CD4-positive, alpha-beta memory T cell (primary cell): ENCODE measurements at places on chromosomes 2 and 18.

GRCh38 chr2:61834893-61835292 lies 19.0 kb downstream of the FAM161A start:
- DNase-seq: no peak

DNA sequence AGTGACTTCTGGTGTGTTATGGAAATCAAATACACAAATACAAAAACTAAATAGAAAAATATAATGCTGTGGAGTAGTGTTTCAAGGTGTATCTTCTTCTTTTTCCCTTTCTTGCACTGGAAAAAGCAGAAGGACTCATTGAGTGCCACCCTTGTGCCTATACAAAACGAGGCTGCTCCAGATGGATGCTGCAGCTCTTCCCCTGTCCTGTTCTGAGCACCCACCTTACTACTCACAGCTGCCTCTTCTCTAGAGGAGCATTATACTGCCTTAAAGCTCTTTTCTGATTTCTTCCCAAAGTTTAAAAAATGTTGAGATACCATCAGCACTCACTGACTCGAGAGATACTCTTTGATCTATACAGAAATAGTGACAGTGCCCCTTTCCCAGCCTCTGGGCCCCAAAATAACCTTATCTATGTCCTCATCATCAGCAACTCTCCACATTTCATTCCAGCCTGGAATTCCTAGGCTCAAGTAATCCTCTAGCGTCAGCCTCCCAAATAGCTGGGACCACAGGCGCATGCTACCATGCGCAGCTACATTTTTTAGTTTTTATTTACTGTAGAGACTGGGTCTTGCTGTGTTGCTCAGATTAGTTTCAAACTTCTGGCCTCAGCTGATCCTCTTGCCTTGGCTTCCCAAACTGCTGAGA lies 1356.1 kb upstream of the NRXN1 start:
- DNase-seq: no peak

- DNase-seq: no peak
These were observed 49.5 kb downstream of the NDUFA10 start for GRCh38 chr2:239975665-239976064.

DNA sequence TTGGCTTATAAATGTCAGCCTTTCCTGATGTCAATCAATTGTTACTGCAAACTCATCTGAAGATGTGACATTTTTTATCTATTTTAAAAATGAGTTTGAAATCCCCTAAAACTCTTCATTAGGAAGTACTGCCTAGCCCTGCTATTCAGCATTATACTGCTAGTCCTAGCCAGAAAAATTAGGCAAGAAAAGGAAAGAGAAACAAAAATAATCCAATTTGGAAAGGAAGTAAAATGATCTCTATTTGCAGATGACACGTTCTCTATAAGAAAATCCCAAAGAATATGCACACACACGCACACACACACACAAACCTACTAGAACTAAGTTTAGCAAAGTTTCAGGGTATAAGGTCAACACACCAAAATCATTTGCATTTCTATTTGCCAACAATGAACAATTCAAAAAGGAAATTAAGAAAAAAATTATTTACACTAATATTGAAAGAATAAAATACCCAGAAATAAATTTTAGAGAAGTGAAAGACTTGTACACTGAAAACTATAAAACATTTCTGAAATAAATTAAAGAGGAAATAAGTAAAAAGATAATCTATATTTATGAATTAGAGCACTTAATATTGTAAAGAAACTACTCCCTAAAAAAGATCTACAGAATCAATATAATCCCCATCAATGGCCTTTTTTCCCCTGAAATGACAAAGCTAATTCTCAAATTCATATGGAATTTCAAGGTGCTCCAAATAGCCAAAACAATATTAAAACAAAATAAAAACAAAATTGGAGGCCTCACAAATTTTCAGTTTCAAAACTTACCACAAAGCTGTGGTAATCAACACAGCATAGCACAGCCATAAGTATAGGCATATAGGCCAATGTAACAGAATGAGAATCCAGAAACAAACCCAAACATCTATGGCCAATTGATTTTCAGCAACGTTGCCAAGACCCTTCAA lies 433.7 kb upstream of the TRIB2 start:
- DNase-seq: no peak

DNA sequence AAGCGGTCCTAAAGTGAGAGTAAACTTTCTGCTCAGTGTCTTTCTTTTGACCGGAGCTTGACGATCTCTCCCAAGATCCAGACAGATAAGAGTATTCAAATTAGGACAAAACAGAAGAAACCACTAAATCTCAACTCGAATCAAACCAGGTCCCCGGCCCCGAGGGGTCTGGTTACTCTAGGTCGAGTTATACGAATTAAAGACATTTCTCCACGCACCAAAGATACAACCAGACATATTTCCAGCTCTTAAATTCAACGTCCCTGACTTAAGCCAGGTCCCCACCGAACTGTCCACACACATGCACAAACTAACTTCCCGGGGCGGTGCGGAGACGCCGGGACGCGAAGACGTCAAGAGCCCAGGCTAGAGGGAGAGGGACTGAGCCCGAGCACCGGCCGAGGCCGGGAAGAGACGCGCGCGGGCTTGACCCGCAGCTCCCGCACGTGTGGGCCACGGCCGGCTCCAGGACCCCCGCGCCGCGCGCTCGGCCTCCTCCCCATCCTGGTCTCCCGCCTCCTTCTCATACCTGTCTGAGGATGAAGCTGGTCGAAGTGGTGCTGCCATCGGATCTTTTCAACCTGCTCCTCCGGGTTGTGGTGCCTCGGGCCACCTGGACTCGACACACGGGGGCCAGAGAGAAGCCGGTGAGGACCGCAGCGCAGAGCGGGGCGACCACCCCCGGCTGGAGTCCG lies 896 bp downstream of the CACNB4 start:
- DNase-seq: no peak

DNA sequence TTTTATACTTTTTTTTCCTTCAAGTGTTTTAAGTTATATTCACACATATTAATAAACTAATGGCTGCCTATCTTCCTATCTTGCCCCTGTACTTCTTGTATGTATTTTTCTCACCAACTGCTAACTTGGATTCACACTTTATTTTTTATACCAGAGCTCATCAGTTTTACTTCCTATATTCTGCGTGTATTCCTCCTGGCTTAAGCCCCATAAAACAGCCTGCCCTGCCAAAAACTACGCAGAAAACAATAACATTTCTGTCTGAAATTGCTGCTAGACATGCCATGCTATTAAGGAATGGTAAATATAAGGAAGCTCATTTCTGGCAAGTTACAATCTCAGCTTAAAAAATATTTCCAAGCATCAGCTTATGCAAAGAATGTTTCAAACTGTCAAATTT lies 172.3 kb downstream of the UBE2E3 start:
- DNase-seq: no peak

DNA sequence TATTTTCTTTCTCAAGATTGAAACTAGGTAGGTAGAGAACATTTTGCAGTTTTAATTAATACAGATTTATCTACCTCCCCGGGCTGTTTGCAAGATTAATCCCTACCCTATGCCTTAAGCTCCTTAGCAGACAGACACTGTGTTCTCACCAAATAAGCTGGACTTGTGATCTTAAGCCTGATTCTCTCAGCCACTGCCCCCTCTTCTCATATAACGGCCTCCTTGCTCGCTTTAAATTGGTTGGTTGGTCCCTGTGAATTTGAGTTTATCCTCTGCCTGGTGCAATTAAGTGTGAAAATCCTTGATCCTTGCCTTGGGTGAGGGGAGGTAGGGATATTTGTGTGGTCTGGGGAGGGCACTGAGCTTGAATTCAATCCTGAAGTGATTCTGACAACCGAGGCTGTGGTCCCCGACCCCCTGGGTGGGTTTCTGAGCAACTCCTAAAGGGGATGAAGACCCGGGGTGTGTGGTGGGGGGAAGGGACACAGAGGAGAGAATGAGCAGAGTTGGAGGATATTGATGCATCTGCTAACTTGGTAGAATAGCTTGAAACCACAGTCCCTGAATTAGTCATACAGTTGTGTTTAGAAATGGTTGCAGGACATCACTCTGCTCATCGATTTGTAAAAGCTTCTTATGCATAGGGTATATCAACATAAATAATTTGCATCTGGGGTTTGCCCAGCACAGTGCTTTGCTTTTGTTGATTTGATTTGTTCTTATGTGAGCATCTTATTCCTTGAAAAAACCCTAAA lies 36.9 kb upstream of the NCKAP5 start:
- DNase-seq: no peak

DNA sequence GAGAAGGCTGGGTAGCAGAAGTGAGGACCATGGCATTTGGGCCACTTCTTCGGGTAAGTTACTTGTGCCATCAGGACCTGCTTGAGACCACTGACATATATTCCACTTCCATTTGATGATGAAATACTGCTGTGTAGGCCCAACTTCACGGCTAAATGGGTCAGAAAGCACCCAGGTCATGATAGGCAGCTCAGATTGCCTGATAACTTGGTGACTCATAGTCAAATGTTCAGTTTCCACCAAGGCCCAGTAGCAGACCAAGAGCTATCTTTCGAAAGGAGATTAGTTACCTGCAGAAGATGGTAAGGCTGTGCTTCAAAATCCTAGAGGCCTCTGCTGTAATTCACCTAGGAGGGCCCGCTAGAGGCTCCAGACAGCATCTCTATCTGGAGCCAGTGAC lies 31.8 kb upstream of the MEX3C start:
- DNase-seq: no peak

- DNase-seq: no peak
These were observed 189.5 kb downstream of the DNAH7 start for GRCh38 chr2:195879153-195879552.

DNA sequence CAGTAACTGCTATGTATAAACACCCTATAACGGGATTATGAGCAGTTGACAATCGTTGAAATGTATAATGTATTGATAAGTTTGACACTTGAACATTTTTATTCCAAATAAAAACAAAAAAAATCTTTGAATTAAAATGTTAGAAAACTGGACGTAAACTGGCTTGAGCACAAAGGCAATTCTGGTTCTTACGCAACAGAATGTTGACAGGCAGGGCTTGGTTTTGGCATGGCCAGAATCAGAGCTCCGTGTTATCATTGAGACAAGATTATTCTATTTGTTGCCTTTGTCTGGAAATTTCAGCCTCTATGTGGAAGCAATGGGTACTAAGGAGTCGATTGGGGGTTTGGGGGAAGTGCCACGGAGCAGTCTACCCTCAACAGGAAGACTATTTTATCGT lies 1028.6 kb upstream of the ZEB2 start:
- DNase-seq: no peak

GRCh38 chr18:28151434-28151833 lies 25.5 kb downstream of the CDH2 start:
- no peak for DNase-seq

GRCh38 chr2:169761251-169761969 lies 27.8 kb downstream of the KLHL23 start:
- no peak for DNase-seq

- no peak for DNase-seq
These were observed 153.5 kb upstream of the FOSL2 start for GRCh38 chr2:28239207-28239606.

GRCh38 chr2:53655256-53655655 lies 112.3 kb upstream of the CHAC2 start:
- no peak for DNase-seq

DNA sequence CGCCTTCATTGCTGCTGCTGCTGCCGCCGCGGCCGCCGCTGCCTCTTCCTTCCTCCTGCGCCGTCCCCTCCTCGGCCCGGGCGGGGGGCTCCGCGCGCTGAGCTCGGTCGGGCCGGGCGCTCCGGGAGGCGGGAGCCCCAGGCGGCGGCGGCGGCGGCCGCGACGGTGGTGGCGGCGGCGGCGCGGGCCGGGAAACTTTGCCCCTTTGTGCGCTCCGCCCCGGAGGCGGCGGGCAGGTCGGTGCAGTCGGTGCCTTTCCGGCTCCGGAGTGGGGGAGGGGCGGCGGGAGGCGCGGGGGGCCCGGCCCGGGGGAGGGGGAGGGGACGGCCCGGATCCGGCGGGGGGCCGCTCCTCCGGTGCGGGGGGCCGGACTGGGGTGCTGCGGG lies 205 bp downstream of the TET3 start:
- DNase-seq: peak; percentile 77

DNA sequence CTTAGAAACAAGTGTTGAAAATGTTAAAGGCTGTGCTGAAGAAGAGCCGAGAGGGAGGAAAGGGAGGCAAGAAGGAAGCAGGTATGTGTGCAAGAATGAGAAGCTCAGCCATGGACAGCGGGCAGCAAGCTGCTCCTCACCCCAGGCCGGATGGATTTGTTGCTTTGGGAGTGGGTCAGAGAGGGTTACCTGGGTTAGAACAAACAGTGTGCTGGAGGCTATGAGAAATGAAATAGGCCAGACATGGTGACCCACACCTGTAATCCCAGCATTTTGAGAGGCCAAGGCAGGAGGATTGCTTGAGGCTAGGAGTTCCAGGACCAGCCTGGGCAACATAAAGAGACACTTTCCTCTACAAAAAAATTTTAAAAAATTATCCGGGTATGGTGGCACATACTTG lies 97.5 kb downstream of the TANC1 start:
- no peak for DNase-seq

DNA sequence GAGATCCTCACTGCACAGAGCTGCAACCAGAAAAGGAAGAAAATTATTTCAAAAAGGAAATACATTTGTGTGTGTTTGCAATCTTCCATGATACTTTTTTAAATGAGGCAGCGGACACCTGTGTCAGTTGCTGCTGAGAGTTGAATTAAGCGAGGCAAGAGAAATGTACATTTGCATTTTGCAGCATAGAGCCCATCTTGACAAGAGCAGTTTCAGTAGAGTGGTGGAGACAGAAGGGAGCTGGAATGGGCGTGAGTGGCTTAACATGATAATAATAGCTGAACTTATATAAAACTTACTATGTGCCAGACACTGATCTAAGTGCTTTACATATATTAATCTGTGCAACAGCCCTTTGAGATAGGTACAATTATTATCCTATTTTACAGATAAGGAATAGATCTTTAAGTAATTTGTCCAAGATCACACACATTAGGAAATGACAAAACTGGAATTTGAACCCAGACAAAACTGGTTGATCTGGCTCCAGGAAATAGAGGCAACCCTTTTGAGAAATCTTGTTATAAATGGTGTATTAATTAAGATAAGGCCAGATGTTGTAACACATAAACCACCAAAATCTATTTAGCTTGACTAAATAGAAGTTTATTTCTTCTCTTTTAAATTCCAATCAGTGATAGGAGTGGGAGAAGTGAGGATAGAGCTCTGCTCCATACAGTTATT lies 68.7 kb downstream of the SDC1 start:
- DNase-seq: no peak

DNA sequence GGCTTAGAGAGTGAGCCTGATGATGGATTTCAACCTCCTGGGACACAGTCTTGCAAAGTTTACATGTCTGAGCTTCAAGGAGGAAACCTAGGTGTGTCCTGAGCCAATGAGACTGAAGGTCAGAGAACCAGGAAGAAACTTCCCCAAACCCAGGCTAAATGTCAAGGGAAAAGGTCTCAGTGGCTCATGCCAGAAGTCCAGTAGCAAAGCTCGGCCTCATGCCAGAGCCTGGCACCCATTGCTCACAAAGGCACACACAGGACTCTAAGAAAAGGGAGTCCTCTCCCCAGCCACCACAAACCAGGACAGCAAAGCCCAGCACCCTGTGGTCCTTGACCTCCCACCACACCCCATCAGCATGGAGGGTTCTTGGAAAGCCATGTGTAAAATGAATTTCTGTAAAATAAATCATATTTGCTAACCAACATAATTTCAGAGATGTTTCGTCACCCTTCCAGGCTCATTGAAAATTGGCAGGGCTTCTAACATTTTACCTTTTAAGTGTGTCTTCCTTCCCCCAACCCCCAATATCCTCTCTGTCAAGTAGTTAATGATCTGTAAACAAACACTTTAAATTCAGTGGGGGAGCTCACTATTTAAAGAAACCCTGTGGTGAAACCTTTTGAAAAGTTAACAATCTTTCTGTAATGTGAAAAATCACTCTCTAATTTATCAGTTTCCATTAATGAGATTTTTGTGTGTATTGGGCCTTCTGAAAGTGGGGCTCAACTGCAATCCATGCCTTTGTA lies 77.1 kb downstream of the BCL11A start:
- no peak for DNase-seq
